Cortex of kidney (tissue), 1 donor: ENCODE measurements at places on chromosomes 7 and 10.

GRCh38 chr7:159231017-159231416 lies 86.3 kb upstream of the VIPR2 start:
- DNase-seq = no peak

DNA sequence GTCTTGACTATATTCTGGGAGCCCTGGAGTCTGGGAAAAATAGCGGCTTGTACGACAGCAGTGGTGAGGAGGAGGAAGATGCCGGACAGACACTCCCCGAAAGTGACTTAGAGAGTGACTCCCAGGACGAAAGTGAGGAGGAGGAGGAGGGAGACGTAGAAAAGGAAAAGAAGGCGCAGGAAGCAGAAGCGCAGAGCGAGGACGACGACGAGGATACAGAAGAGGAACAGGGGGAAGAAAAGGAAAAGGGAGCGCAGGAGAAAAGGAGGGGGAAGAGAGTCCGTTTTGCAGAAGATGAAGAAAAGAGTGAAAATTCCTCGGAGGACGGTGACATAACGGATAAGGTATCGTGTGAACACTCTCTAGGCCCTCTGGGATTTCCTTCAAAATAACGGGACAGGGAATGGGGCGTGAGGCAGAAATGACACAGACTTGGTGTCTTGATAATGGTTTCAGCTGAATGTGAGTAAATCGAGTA lies 908 bp downstream of the NOM1 start:
- DNase-seq = no peak

DNA sequence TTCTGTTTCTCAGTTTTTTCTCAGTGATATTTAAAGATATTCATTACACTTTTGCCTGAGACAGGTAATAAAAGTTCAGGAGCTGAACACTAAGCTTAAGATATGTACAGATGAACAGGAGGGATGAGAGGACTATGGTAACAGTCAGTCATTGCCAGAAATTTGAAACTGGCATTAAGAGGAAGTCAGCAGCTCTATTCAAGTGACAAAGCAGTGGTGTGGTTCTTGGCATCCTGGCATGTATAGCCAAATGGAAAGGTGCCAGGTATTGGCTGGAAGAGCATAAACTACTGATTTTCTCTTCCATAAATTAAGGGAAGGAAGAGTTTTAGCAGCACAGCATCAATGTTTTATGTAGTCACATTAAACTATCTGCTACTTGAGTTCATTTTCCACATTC lies 22.7 kb downstream of the HOXA1 start:
- no peak for DNase-seq

- no peak for DNase-seq
Observed at GRCh38 chr10:124654686-124655085, 89.5 kb downstream of the FAM53B start.

GRCh38 chr10:11205030-11205772 lies 187.5 kb downstream of the CELF2 start:
- no peak for DNase-seq

DNA sequence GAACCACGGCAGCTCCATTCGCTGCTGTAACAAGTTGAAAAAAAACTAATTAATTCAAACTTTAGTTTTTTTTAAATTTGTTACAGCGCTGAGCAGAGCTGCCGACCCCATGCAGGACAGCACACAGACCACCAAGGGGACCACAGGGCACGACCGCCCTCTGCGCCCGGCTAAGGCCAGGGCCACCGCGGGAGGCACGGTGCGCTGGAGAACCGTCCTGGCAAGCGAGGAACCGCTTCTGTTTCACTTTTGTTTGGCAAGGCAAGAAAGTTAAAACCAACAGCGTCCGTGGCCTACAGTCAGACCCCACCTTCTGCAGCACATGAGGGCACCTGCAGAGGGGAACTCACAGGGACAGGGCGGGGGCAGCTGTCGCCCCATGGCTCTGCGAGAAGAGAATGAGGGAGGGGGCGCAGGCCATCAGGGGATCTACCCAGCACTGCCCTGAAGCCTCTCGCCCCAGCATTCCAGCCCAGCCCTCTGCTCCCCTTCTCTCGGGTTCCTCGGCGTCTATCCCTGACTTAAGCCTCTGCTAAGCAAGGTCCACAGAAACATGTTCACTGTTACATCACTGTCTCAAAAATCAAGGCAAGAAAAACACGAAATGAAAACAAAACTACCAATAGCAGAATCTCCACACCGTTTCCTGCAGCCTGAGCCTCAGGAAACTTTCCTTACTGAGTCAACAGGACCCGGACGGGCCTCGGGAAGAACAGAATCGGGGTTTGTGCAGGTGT lies 204.4 kb downstream of the DIP2C start:
- DNase-seq = no peak

- no peak for DNase-seq
Observed at GRCh38 chr7:98276241-98276761, 5.2 kb upstream of the BRI3 start.

DNA sequence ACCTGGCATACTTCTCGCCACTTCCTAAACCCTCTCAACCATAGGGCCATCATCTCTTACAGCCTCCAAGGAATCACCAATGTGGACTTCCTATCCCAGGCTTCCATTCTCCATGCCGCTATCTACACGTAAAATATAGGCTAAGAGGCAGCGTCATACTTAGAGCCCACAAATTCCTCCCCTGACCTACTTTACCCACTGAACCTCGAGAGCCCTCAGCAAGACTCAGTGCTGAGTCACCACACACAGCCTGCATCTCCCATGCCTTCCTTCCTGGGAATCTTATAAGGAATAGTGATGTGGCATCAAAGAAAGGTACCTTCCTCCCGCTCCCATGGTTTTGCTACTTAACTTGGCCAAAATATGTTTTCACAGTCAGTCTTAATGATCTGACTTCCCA lies 435.6 kb upstream of the NFE2L3 start:
- no peak for DNase-seq

- no peak for DNase-seq
Observed at GRCh38 chr10:9157656-9158055, 1103.2 kb downstream of the GATA3 start.

DNA sequence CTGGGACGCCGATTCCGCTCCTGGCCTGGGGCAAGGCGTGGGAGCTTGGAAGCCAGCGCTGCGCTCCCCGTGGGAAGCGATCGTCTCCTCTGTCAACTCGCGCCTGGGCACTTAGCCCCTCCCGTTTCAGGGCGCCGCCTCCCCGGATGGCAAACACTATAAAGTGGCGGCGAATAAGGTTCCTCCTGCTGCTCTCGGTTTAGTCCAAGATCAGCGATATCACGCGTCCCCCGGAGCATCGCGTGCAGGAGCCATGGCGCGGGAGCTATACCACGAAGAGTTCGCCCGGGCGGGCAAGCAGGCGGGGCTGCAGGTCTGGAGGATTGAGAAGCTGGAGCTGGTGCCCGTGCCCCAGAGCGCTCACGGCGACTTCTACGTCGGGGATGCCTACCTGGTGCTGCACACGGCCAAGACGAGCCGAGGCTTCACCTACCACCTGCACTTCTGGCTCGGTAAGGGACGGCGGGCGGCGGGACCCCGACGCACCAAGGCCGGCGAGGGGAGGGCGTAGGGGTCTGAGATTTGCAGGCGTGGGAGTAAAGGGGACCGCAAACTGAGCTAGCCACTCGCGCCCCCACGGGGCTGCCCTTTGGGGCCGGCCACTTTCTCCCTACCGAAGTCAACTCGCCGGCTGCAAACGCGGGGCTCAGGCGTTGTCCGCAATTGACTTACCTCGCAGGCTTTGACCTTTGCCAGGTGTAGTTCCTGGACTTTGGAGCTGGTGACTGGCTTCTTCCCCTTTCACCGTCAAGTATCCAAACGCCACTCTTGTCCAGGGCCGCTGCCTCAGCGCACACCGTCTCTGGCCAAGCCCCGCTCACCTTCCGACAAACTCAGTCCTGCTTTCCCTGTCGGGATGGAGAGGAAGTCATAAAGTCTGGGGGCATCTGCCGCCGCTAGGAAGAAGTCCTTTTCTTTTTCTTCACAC lies at the start of gene SCIN:
Gene SCIN, plus strand, starts transcription at position 187 of the 928 bp plus-strand sequence. Its CDS starts 67 bp downstream, at position 254.
- DNase-seq = no peak

- DNase-seq = no peak
Observed at GRCh38 chr7:30549931-30550493, 44.7 kb upstream of the GARS1 start.

DNA sequence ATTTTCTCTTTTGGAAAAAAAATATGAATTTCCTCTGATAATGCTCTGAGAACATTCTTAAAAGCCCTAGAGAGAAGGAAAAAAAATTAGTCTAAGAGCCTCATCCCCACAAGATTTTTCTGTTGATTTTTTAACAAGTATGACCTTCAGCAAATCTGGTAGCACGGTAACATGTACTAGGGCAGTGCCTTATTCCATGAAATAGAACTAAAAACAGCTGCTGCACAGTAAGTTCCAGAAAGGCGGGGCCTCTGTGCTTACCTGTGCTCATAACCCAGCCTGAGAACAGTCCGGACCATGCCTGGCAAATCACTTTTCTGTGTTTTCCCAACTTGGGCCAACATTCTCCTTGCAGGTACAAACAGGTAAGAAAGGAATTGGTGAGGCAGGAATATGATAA lies 519.1 kb upstream of the AKR1E2 start:
- no peak for DNase-seq

GRCh38 chr7:42342381-42342780 lies 105.4 kb upstream of the GLI3 start:
- DNase-seq = no peak

DNA sequence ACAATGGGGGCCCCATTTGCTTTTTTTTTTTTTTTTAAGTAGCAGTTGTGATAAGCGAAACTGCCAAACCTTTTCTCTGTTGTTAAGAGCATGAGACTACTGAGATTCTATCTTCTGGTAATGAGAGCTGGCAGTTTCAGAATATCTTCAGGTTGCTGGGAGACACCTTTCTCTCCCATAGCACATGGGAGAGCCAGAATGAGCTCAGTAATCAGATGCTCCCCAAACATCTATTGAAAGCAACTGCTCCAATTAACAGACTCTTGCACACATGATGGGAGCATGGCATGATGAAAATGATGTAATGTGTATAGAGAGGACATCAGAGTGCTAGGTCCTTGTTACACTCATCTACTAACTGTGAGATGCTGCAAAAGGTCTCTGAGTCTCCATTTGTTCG lies 18.8 kb downstream of the MYO3A start:
- DNase-seq = no peak

DNA sequence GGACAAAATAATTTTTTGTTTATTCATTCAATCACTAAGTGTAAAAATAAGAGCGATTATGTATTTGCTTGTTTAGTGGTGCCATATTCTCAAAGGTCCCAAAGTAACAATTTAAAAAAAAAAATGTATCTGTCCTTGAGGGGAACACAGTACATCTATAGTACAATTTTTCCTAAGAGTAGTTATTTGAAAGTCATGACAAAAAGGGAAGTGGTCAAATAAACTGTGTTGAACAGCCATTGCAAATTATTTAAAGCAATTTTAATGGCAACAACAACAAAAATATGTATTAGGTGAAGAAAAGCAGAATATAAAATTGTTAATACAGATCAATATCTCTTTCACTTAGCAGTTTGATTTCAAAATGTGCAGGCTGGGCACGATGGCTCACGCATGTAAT lies 943.5 kb downstream of the CNTNAP2 start:
- DNase-seq = no peak

GRCh38 chr10:121596689-121597503 lies 1.3 kb downstream of the FGFR2 start:
- DNase-seq = no peak

- DNase-seq = no peak
Observed at GRCh38 chr7:141441837-141442627, 109.2 kb upstream of the AGK start.

DNA sequence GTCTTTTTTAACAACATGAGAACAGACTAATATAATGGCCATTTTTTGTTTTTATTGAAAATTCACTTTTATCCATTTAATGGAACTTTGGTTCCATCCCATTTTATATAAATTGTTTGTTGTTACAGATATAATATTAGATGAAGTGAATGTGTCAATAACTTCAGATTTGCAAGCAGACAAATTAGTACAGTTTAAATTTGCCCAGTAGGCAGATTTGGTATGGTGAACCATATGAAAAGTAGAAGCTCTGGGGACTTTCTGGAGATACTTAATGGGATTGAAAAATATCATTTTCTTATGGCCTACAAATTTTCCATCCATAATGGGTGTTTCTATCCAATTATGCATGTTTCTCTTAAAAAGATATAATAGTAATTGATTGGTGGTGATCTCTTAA lies 1196.2 kb upstream of the C7orf33 start:
- DNase-seq = no peak

DNA sequence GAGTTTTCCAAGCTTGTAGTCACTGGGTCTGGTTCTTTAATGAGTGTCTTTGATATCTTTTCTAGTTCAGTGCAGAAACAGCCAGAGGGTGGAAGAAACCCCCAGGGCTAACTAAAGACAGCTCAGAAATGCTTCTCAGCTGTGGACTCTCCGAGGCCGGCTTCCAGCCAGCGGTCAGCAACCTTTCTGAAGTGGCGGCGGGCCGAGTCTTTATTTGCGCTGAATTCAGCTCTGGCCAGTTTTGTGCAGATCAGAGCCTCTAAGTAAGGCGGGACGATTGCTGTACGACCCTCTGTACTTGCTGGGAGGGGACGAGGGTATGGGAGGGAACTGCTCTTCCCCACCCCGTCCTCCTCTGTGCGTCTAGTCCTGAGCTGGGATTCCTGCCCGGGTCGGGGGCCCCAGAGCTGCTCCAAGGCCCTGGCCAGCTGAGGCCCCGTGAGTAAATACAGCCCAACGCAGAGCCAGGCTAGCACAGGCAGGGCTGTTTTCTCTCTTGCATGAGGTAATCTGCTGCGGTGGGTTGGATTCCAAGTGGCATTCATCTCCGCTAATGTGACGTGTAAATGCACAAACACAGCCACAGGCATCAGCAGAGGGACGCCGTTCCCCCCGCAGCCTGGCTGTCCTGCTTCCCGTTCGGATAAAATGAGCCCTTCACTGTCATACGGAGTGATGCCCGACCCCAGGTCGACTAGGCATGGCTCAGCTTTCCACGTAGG lies 159.8 kb downstream of the PIP4K2A start:
- no peak for DNase-seq

GRCh38 chr7:147062897-147063296 lies 946.3 kb downstream of the CNTNAP2 start:
- DNase-seq = no peak

DNA sequence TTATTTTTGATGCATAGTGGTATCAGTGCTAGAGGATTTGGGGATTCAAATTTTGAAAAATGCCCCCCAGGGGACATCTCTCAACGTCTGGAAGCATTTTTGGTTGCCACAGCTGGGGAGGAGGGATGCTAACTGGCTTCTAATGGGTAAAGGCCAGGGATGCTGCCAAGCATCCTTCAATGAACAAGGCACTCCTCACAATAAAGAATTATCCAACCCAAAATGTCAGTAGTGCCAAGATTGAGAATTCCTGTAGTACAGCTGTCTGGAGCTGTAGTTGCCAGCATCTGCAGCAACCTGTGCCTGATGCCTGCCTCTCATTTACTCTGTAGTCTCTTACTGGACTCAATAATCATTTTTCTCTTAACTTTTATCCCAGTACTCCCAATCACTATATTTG lies 53.5 kb downstream of the SEPTIN7 start:
- no peak for DNase-seq

DNA sequence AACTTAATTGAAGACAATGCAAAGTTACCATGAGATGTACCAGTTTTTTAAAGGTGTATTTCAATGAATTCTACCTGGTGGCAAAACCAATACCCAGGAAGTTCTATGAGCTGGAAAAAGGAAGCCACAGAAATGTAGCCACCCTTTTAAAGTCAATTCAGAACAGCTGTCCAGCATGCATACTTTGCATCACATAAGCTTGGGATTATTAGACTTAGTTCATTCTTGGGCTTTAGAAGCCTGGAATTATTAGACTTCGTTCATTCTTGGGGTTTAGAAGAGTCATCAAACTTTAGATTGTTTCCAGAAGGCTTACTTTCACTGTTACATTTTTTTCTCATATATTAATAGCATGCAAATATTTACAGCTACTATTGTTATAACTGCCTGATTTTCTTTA lies 20.9 kb downstream of the SLC25A13 start:
- DNase-seq = no peak

- no peak for DNase-seq
Observed at GRCh38 chr7:25325186-25325757, 97.0 kb upstream of the NPVF start.
